ENCODE measurements at places on chromosomes 1 and 21.

- DNase-seq = no peak
Measured at GRCh38 chr1:8107897-8108296, 81.8 kb upstream of the ERRFI1 start.

GRCh38 chr1:187985897-187986654 is 1157.3 kb downstream of the PLA2G4A start:
- DNase-seq = no peak

DNA sequence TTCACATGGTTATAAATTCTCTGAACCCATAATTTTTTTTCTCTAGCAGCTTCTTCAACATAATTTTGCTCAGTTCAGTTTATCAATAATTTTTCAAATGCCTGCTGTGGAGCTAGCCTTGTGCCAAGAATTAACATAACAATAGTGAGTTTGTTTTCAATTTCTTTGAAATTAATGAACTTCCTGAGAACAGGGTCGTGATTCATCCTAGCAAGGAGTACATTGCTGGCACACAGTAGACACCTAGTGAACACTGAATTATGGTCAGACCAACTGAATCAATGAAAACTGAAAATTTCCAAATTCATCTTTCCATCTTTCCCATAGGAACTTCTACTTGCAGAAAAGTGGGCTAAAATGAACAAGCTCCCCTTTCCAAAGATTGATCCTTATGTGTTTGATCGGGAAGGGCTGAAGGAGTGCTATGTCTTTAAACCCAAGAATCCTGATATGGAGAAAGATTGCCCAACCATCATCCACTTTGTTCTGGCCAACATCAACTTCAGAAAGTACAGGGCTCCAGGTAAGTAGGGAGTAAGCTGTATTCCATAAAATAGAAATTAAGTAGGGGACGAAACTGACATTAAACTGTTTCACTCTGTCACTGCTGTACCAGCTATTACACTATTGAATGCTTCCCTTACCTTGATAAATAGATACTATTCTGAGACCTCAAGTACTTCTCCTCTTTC is 148.7 kb downstream of the PLA2G4A start:
- DNase-seq = no peak

- no peak for DNase-seq
Measured at GRCh38 chr1:31781138-31781755, 17.1 kb upstream of the ADGRB2 start.

DNA sequence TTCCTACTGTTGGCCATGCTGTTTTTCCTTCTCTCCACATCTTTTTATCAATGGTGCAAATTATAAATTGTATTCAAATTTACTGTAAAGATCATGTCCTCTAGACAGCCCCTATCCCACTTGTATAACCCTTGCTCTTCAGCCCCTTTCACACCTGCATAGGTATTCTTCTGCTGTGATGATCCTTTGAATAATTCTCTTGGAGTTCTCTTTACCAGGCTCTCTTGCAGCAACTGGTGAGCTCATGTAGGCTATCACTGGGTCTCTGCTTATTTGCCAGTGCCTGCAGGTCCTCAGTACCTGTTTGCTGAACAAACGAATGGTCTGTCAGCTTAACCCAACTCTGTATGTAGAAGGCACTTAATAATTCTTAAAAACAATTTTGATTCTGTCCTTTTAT is 8.2 kb downstream of the PTPRC start:
- no peak for DNase-seq

- DNase-seq = no peak
Measured at GRCh38 chr1:42422737-42423136, 33.1 kb downstream of the ZMYND12 start.

DNA sequence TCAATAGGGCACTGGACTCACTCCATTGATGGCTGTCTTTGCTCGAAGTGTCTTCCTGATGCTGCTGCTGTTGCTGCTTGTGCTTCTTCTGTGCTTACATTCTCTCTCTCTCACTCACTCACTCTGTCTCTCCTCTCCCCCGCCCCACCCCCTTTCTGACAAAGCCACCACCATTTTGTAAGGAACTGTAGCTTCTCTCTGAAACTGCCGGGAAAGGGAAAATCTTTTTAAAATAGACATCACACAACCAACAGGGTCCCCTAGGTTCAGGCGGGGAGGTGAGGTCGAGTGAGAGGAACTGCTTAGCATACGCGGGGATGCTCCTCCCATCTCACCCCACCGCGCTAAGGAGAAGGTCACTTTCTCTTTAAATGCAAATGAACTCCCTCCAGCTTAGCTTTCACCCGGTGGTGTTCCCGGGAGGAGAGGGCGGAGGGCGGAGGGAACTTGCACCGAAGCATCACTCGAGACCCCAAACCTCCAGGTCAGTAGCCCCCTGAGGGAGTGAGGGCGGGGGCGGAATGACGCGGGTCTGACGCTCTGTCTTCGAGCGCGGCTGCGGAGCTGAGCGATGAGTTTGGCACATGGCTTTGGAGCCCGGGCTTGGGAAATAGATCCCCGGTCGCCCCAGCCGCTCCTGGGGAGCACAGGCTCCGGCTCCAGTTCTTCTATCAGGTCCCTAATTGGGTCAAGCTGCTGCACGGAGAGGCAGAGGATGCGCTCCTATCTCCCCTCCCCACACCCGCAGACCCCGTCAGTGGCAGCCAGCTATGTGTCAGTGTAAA is at the start of gene CCDC28B:
Gene CCDC28B (plus strand): TSS at position 370 of the 785 bp plus-strand sequence. CDS start 1,341 bp downstream, outside the sequence.
- peak; percentile 50 for DNase-seq

DNA sequence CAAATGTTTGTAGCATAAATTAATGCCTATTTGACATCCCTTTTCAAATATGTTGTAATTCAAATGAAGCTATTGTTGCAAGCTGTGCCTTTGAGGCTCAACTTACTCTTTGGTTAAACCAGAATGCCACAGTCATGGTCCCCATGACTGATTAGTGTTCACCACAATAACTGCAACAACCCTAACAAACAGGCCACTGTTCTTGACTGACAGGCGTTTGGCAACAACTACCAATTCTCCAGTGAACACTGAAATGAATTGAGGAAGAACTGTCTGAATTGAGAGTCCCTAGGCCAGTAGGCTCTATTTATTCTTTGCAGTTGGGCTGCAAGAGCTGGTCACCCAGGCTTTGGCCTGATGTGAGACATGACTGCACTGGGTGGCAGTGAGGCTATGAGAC is 6.6 kb upstream of the TMEM167B start:
- DNase-seq = no peak

- DNase-seq = peak; percentile 58
Measured at GRCh38 chr1:150127868-150128267, 21.8 kb upstream of the PLEKHO1 start.

DNA sequence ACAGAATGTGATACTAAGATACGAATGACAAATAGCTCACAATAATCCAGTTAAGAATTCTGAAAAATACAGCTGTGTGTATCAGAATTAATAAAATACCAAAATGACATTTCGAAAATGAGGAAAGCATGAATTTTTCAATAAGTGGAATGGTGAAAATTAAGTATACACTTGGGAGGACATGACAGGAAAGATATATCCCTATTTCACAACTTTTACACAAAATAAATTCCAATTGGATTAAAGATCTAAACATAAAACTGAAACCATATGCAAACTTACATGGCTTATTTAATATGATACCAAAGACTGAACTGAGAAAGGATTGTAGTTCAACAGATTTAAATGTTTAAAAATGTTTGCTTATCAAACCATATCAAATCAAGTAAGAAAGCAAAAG is 510.4 kb upstream of the ADAMTS5 start:
- no peak for DNase-seq

GRCh38 chr1:107590900-107591622 is 373.9 kb downstream of the VAV3 start:
- DNase-seq = no peak

GRCh38 chr1:51175278-51175677 is 60.8 kb upstream of the RNF11 start:
- no peak for DNase-seq

DNA sequence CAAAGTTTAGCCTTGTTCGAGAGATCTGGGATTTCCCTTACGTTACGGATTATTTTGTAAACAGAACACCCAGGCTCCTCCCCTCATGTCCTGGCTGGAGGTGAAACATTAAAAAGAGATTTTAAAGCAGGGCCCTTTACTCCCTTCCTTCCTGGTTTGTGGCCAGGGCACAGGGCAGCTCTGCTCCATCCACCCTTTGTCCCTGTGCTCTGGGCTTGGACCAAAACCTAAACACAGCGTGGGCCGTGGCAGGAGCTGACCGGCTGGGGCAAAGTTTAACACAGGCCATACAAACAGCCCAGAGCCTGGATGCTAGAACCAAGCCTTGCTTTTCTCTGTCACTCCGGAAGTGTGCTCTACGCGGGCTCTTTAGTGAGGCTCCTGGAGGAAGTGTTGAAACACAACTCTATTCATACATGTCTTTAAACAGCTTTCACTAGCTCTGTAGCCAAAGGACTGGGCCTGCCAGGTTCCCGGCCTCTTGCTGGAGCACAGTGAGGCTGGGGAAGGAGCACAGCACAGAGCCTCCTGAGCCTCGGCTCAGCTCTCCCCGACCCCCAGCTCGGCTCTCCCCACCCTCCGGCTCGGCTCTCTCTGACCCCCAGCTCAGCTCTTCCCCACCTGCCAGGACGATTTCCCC is 84.7 kb downstream of the PDE9A start:
- peak; percentile 56 for DNase-seq

GRCh38 chr1:222224636-222225315 is 323.1 kb downstream of the HHIPL2 start:
- DNase-seq = no peak

DNA sequence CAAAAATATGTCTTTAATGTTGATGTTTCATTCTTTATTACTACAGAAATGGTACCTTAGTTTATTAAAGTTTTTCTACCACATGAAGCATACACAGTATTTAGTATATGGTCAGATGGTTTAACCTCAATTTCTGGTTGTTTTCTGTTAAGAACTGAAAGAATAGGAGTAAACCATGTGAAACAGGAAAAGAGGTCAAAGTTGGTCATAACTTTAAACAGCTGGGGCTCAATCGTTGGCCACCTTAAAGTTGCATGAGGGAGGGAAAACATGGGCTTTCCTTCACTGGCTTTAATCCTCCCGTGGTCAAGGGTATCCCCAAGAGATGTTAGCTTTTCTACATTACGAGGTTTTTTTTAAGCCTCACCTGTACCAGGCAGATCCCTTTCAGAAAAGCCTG is 483.3 kb upstream of the ADAMTS5 start:
- no peak for DNase-seq

DNA sequence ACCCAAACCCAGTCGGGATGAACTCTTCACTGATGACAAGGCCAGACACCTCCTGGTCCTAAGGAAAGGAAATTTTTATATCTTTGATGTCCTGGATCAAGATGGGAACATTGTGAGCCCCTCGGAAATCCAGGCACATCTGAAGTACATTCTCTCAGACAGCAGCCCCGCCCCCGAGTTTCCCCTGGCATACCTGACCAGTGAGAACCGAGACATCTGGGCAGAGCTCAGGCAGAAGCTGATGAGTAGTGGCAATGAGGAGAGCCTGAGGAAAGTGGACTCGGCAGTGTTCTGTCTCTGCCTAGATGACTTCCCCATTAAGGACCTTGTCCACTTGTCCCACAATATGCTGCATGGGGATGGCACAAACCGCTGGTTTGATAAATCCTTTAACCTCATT is 10.1 kb downstream of the CZIB start:
- no peak for DNase-seq
